ENCODE measurements at places on chromosomes 1 and 21.

GRCh38 chr1:111162488-111162880, 22.5 kb downstream of the CEPT1 start:
- ATAC-seq = no peak

DNA sequence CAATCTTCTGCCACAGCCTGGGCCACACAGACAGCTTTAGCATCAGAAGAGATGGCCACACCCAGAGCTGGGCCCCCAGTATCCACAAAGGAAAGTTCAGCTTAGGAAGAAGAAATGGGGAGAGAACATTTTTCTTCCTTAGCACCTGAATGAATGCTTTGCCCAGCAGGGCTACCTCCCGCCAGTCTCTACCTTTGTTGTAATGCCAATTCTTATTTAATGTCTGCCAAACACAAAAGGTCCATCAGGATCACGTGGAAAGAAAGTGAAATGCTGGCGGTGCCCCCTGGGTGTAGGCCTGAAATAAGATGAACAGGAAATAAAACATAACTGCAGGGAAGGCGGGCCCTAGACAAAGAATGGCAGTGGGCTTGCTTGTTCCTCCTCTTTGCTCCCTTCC, 125.6 kb downstream of the CACNA1E start:
- no peak for ATAC-seq

DNA sequence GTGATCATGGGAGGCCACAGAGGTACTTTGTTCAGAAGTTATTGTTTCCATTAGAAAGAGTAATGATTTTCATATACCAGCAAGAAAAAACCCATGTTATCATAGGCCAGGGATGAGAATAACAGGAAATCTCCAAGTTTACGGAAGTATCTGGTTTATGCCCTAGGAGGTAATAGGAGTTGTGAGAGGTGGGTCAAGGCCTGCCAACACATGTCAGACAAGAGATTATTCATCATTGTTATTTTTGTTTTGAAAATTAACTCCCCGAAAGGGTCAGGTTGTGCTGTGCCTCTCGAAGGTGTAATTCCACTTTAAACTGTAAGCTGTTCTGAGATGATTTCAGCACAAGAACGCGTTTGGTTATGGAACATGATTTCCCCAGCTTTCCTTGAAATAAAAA, 218.4 kb downstream of the CAMTA1 start:
- no peak for ATAC-seq

DNA sequence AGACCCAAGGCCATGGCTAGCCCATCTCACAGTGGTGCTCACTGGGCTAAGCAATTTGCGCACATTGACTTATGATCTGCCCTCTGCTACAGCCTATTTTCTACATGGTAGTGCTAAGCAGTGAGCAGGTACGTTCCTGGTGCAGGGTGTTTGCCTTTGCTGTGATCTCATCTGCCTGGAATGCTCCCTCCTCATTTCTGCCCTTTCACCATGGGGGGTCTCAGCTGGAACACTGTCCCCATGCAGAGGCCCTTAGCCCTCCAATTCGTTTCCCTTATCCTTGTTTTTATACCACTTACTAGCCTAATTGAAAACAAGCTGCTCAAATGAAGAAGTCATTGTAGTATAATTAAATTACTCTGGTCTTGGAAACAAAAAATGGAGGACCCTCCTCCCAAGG, 2.0 kb upstream of the B3GALT5 start:
- ATAC-seq = no peak

- no peak for ATAC-seq
Measured at GRCh38 chr1:82225421-82226185, 424.9 kb downstream of the ADGRL2 start.

GRCh38 chr1:165455111-165455510, 10.2 kb upstream of the RXRG start:
- no peak for ATAC-seq

DNA sequence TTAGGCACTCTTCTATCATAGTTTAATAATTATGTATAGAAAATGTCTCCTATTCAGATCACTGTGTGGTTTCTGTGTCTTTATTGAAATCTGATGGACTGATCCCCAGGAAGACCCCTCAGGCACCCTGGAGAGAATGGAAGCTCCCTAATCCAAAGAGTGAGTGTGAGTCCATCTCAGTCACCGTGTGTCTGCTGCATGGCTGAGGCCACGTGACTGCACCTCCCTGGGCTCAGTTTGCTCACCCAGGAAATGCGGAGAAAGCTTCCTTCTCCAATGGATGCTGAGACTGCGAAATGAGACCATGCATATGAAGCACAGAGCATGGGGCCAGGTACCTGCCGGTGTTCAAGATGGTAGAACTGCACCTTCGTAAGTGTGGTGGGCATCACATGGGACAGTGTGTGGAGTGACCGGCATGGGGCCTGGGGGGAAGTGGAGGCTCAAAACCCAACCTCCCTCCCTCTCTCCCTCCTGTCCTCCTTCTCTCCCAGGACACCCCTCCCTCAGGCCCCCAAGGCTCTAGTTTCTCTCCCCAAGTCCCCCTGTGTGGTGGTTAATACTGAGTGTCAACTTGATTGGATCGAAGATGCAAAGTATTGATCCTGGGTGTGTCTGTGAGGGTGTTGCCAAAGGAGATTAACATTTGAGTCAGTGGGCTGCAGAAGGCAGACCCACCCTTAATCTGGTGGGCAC, 557.5 kb downstream of the PTPRU start:
- ATAC-seq = no peak

GRCh38 chr1:21657456-21658190, 11.5 kb downstream of the RAP1GAP start:
- ATAC-seq = no peak

DNA sequence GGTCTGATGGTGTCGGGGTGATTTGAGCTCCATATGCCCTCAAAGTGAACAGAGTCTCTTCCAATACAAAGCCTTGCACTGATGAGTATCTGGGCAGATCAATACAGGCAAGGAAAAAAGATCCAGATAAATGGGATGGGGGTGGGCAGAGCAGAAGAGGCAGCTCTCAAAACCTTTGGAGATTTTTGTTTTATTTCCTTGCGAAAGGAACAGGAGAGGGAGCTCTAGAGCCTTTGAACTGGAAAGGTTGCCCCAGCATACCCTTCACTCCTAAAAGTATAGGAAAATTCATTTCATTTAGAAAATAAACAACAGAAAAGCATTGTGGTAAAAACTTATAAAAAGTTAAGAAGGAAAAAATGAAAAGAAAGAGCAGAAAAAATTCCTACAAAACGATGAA, 31.4 kb upstream of the OLIG2 start:
- peak; percentile 47 for ATAC-seq

- no peak for ATAC-seq
Measured at GRCh38 chr1:153155541-153155940, 4.9 kb upstream of the SPRR2G start.

DNA sequence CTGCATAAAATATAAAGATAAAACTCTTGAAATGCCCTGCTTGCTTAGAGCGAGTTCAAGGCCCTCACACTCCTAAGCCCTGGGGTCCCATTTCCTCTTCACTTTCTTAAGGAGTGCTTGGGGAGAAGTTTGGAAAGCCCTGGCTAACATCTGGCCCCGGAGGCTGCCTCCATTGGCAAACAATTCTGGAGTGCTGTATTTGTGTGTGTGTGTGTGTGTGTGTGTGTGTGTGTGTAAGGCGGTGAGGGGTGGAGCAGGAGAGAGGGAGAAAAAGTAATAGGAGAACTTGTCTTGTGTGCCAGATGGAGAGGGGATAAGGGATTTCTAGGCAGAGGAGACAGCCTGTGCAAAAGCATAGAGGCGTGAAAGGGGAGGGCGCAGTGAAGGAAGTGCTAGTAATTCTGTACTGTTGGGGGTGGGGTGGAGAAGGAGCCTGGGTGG, 578 bp upstream of the TRIM62 start:
- ATAC-seq = no peak

GRCh38 chr1:91729621-91730358, 156.2 kb downstream of the TGFBR3 start:
- no peak for ATAC-seq

DNA sequence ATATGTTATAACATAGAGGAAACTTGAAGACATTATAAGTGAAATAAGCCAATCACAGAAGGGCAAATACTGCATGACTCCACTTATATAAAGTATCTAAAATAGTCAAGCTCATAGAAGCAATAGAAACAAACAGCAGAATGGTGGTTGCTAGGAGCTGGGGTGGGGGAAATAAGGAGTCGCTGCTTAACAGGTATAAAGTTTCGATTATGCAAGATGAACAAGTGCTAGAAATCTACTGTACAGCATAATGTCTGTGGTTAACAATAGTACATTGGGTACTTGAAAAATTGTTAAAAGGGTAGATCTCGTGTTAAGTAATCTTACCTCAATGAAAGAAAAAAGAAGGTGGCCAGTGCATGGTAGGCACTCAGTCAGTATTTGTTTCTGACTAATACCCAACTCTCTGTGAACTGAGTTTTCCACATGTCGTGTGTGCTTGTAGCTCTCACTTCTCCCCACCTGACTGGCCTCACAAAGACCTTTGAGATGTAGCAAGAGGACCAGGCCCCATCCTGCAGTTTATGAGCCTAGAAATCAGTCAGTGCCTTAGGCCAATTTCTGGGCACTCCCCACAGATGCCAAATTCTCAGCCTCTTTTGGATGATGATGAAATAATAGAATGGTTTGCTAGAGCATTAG, 14.7 kb upstream of the SPRR5 start:
- no peak for ATAC-seq

DNA sequence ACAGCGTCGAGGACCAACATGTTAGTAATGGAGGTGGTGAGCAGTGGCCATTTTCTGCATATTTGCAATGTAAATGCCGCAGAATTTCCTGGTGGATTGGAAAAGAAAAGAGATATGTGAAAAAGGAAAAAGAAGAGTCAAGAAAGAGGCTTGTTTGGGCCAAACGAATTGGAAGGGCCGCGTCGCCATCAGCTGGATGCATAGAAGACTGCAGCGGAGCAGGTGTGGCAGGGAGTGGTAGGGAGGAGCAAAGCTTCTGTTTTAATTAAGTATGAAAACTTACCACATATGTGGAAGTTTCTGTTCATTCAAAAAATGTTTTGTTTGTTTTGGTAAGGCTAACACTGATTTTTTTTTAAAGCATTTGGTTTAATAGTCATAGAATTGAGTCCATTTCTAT, 690.7 kb downstream of the NCAM2 start:
- peak; percentile 78 for ATAC-seq

- 0 out of 3 replicates have a peak, but pooled peaks have one; percentile 3 for ATAC-seq
Measured at GRCh38 chr1:76240316-76240715, 165.8 kb downstream of the ST6GALNAC3 start.

- no peak for ATAC-seq
Measured at GRCh38 chr1:24570265-24571125, 14.6 kb downstream of the NCMAP start.

DNA sequence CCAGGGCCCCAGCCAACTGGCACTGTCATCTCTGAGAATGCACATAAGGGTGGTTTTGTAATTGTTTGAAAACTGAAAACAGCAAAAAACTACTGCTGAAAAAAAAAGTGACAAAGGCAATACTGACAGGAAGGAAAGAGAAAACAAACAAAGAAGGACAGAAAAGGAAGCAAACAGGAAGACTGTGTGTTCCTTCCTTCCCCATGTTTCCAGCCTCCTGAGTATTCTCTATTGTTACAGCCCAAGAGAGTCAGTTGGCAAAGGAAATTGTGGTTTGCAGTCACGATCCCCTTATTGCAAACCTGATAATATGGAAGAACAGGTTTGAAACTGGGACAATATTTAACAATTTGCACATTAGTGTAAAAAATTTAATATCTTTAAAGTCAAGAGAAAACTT, 1177.6 kb downstream of the PLA2G4A start:
- ATAC-seq = no peak

GRCh38 chr1:227845519-227845918, 30.0 kb downstream of the PRSS38 start:
- no peak for ATAC-seq

- ATAC-seq = no peak
Measured at GRCh38 chr1:162996261-162996660, 72.9 kb upstream of the RGS4 start.

Measured in SK-N-SH treated with all-trans-retinoic acid at 6 μM for 48 hours (cell line).